H1 (cell line): ENCODE measurements at places on chromosomes 3 and 15. TPM values are rescaled to one million over a fixed set of nuclear protein-coding genes. Genes with fewer than 3 reads are reported as not detected.

The CADPS gene
- 10.2 and 11.7 TPM in 2 replicates for total RNA-seq

The CCR9 gene
- total RNA-seq = not detected in 2 replicates

The CCDC191 gene
- 0.65 and 1.3 TPM in 2 replicates for total RNA-seq

The ROPN1 gene
- total RNA-seq = 0.44 TPM in 1 of 2 replicates, not detected in the other

The HESX1 gene
- total RNA-seq = 9.0 and 12.0 TPM in 2 replicates

The ESYT3 gene
- 7.0 and 7.3 TPM in 2 replicates for total RNA-seq

The MASP1 gene
- total RNA-seq = 2.7 and 3.2 TPM in 2 replicates

The TNIK gene
- total RNA-seq = 42.0 and 46.8 TPM in 2 replicates

The SPINK8 gene
- total RNA-seq = not detected in 2 replicates

The HTR3E gene
- not detected in 2 replicates for total RNA-seq

The BOC gene
- total RNA-seq = 6.0 and 6.9 TPM in 2 replicates

- no peak for DNase-seq
- H3K36me3 ChIP-seq = no peaks in the 10 kb centered on the region
- H3K27ac ChIP-seq = no peak overlapping the region
- H3K4me1 ChIP-seq = peaks cover under 1% of the 10 kb centered on the region
- H3K27me3 ChIP-seq = no peaks in the 10 kb centered on the region
Measured at GRCh38 chr3:32952369-32953077, 1.1 kb downstream of the CCR4 start.

- no peak overlapping the region for H3K27ac ChIP-seq
- H3K4me1 ChIP-seq = peaks cover 3% of the 10 kb centered on the region
- no peak for DNase-seq
- H3K27me3 ChIP-seq = peaks cover 7% of the 10 kb centered on the region; the same call in 1 of the 2 replicates
Measured at GRCh38 chr3:4235690-4236089, 67.5 kb upstream of the SETMAR start.

- peak overlapping the region; percentile 1; the same call in 1 of the 2 replicates for H3K27ac ChIP-seq
- no peaks in the 10 kb centered on the region for H3K27me3 ChIP-seq
- peak overlapping the region; percentile 99 for H3K4me3 ChIP-seq
Measured at GRCh38 chr3:51538115-51538458, 432 bp upstream of the RAD54L2 start.

DNA sequence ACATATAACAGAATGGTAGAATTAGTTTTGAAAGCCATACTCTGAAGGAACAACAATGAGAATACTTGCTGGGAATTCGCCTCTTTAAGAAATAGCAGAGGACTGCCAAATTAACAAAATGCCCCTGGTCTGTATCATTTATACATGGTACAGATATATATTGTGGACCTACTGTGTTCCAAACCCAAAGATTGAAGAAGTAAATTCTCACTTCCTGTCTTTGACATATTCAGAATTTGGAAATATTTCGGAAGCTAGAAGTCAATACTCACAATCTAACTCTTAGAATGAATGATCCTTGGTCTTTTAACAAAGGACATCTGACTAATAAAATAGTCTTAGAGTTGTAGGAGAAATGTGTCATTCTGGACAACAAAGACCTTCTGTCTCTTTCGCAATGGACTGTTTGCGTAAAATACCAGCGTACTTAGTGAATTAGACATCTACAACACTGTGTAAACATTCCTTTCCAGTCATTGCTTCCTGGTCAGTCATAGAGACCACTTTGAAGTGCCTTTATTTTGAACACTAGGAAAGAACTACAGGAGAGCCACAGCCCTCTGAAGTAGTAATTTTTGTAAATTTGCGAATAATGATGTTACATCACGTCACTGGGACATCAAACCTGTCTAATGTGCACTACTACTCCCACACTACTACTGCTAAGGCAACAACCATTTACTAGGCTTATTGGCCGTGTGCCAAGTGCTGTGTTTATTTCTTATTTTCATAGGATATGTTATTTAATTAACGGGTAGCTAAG is 68.0 kb downstream of the CHL1 start:
- H3K4me3 ChIP-seq = no peak overlapping the region
- H3K27me3 ChIP-seq = no peaks in the 10 kb centered on the region
- H3K4me1 ChIP-seq = no peaks in the 10 kb centered on the region
- no peak for DNase-seq
- no peaks in the 10 kb centered on the region for H3K36me3 ChIP-seq

GRCh38 chr3:150414959-150415358 is 6.9 kb downstream of the TSC22D2 start:
- no peak for DNase-seq
- no peak overlapping the region for H3K27ac ChIP-seq
- peak overlapping the region; percentile 91; the same call in 1 of the 2 replicates for H3K4me3 ChIP-seq
- no peaks in the 10 kb centered on the region for H3K36me3 ChIP-seq

- no peak for DNase-seq
- no peaks in the 10 kb centered on the region for H3K27me3 ChIP-seq
- H3K4me1 ChIP-seq = 0 out of 2 replicates have a peak, but pooled peaks cover 2% of the 10 kb centered on the region
Measured at GRCh38 chr3:136920904-136921611, 36.7 kb upstream of the IL20RB start.

DNA sequence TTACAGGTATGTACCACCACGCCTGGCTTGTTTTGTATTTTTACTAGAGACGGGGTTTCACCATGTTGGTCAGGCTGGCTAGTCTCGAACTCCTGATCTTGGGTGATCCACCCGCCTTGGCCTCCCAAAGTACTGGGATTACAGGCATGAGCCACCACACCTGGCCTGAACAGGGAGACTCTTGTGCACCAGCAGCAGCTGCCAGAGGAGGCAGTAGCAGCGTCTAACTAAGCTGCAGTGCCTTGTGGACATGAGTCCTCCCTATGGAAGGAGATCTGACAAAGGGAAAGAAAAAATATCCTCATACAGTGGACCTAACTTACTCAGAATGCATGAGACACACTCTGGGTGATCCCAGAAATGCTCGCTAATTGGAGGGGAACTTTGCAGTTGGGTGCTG is 36.8 kb upstream of the NEO1 start:
- no peaks in the 10 kb centered on the region for H3K36me3 ChIP-seq
- peak; percentile 47 for DNase-seq
- no peaks in the 10 kb centered on the region for H3K27me3 ChIP-seq
- peaks cover 3% of the 10 kb centered on the region for H3K4me1 ChIP-seq
- no peak overlapping the region for H3K27ac ChIP-seq
- no peak overlapping the region for H3K4me3 ChIP-seq

DNA sequence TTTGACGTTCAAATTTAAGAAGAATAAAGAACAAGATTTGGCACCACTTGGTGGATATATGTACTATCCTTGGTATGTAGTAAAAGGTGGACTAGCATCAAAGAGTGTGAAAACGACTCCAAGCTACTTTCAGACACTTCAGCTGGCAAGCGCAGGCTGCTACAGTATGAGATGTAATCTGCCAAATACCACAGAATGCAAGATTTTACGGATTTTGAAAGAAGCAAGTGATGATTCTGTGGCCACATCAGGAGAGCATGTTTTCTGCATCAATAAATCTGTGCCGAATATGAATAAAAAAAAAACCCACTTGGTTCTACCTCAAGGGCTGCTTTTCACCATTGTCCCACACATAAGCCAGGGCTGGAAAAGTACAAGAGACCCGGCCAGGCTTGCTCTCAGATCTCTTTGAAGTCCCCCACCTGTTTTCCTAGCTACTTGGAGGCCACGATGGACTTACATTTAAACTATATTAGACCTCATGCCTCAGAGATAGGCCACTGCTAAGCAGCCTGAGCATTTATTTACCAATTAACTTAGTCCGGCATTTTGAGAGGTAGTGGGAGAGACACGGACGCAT is 37.4 kb downstream of the MYO1E start:
- H3K27me3 ChIP-seq = no peaks in the 10 kb centered on the region
- no peak for DNase-seq
- peaks cover 8% of the 10 kb centered on the region for H3K4me1 ChIP-seq

DNA sequence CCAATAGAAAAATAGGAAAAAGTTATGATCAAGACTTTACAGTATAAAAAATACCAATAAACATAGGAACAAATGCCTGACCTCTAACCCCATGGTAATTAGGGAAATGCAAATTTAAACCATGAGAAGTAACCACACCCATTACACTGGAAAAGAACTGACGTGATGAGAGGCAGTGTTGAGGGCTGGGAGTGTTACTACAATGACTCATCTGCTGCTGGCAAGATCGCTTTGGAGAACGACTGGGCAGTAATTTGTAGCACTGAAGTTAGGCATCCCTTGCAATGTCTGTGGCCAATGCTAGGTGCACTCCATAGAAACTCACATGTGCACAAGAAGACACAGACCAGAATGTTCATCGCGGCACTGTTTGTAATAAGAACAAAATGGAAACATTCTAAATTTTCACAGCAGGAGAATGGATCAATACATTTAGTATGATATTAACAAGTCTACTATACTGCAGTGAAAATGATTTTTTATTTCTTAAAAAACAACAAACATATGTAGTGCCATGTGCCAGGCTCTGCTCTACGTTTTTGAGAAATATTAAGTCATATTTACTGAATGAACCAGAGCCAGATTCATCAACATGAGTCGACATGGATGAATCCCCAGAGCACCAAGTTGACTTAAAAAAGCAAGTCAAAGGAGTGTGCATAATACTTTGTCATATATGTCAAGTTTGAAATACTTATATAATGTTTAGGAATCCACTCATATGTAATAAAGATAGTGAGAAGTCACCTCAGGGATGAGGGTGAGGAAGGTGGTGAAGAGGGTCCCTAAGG is 37.6 kb upstream of the EPHB3 start:
- no peak overlapping the region for H3K27ac ChIP-seq
- H3K27me3 ChIP-seq = no peaks in the 10 kb centered on the region
- H3K36me3 ChIP-seq = no peaks in the 10 kb centered on the region
- H3K4me1 ChIP-seq = no peaks in the 10 kb centered on the region; the same call in none of the 2 replicates
- DNase-seq = no peak

GRCh38 chr3:187935623-187936156 is 190.4 kb upstream of the BCL6 start:
- H3K4me3 ChIP-seq = no peak overlapping the region
- H3K4me1 ChIP-seq = no peaks in the 10 kb centered on the region
- DNase-seq = no peak
- no peaks in the 10 kb centered on the region for H3K36me3 ChIP-seq

DNA sequence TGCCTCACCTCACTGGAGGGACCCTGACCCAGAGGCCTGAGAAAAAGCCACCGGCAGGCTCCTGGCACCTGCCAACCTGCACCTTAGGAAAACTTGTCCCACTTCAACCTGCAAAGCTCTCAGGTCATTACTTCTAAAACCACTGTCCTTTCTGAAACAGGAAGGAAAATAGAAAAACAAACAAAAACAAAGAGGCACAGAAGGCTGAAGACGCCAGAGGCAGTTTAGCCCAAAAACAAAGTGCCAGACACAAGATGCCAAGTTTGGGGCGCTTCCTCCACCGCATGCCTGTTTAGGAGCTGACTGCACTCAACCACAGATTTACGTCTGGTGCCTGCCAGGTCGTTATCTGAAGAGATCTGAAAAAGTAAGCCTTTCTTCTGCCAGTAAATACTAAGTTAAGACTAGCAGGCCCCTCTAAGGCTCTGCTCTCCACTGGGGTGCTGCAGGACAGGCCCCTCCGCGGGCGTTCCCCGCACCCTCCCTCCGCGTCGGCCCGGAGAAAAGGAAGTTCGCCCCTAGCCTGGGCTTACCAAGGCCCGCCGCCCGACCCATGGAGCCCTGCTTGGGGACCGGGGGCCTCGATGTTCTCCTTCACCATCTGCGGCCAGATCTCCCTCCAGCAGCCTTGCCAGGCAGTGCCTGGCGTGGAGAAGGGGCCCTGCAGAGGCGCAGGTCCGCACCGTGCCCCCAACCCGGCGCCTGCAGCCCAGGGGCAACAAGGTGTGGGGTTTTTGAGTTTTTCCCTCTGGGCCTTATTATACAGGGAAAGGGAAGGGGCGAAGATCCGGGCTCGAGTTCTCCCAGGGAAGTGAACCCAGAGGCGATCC is 1.3 kb downstream of the GOLGA8A start:
- H3K4me3 ChIP-seq = peak overlapping the region; percentile 41
- H3K27ac ChIP-seq = no peak overlapping the region
- H3K27me3 ChIP-seq = peaks cover 33% of the 10 kb centered on the region
- DNase-seq = no peak
- H3K36me3 ChIP-seq = no peaks in the 10 kb centered on the region
- no peaks in the 10 kb centered on the region for H3K4me1 ChIP-seq

DNA sequence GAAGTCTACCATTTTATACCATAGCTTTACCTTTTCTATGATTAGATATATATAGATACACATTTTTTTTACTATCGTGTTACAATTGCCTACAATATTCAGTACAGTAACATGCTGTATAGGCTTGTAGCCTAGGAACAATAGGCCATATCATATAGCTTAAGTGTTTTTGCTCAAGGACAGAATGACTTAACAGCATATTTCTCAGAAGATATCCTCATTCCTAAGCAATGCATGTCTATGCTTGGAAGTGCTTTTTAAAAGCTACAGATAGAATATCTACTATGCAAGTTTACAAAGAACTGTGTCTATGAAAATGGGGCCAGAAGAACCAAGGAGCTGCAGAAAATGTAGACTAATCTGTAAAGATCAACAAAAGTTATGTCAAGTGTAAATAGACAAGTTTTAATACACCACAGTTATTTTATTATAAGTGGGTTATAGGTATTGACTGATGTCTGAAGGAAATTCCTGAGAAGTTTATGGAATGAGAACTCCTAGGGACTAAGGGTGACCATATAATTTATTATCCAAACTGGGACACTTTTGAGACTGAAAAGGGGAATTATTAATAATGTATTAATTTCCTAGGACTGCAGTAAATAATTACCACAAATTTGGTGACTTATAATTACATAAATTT is 138.7 kb upstream of the TGFBR2 start:
- DNase-seq = no peak
- no peaks in the 10 kb centered on the region for H3K27me3 ChIP-seq
- H3K4me3 ChIP-seq = no peak overlapping the region
- H3K36me3 ChIP-seq = no peaks in the 10 kb centered on the region

GRCh38 chr3:117761703-117762620 is 1052.4 kb downstream of the TUSC7 start:
- no peak for DNase-seq
- no peaks in the 10 kb centered on the region for H3K36me3 ChIP-seq
- H3K27me3 ChIP-seq = no peaks in the 10 kb centered on the region
- H3K4me1 ChIP-seq = peaks cover 6% of the 10 kb centered on the region

GRCh38 chr3:36741285-36741684 is 23.1 kb downstream of the DCLK3 start:
- no peaks in the 10 kb centered on the region for H3K4me1 ChIP-seq
- DNase-seq = no peak
- H3K27ac ChIP-seq = no peak overlapping the region
- no peaks in the 10 kb centered on the region for H3K27me3 ChIP-seq

DNA sequence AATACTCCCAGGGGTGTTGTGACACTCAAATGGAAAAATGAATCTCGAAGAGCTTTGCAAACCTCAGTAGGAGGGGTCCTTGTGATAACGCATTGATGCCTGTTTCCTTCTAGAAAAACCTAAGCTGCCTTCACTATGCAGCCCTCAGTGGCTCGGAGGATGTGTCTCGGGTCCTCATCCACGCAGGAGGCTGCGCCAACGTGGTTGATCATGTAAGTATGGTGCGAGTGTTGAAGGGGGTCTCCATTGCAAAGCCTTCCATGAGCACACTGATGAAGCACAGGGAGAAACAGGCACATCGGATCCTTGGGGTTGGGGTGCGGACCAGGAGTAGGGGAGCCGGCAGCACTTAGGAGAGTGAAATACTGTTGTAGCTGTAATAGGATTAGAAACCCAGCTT is 22.3 kb downstream of the ANKDD1A start:
- no peaks in the 10 kb centered on the region for H3K36me3 ChIP-seq
- no peaks in the 10 kb centered on the region for H3K4me1 ChIP-seq
- H3K4me3 ChIP-seq = no peak overlapping the region
- no peak overlapping the region for H3K27ac ChIP-seq
- H3K27me3 ChIP-seq = no peaks in the 10 kb centered on the region
- DNase-seq = no peak
